ENCODE measurements at places on chromosomes 13 and 19.

DNA sequence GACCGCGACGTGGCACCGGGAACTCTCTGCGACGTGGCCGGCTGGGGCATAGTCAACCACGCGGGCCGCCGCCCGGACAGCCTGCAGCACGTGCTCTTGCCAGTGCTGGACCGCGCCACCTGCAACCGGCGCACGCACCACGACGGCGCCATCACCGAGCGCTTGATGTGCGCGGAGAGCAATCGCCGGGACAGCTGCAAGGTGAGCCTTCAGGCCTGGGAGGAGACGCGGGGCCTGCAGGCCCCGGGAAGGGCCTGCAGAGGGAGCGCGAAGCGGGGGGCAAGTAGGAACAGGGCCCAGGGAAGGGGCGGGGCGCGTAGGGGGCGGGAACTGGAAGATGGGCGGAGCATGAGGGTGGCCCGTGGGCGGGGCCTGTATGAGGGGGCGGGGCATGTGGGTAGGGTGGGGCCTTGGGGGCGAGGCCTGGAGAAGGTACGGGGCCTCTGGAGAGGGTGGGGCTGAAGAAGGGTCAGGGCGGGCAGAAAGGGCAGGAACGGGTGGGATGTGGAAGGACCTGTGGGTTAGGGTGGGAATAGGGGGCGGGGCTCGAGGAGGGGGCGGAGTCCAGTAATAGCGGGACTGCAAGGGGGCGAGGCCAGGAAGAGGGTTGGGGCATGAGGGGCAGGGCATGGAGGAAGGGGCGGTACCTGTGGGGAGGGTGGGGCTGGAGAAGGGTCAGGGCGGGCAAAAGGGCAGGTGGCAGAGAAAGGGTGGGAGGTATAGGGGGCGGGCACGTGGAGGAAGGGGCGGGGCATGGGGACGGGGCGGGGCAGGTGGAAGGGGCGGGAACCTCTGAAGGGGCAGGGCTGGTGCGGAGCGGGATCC, 2.5 kb downstream of the CFD start:
- no peak for DNase-seq

DNA sequence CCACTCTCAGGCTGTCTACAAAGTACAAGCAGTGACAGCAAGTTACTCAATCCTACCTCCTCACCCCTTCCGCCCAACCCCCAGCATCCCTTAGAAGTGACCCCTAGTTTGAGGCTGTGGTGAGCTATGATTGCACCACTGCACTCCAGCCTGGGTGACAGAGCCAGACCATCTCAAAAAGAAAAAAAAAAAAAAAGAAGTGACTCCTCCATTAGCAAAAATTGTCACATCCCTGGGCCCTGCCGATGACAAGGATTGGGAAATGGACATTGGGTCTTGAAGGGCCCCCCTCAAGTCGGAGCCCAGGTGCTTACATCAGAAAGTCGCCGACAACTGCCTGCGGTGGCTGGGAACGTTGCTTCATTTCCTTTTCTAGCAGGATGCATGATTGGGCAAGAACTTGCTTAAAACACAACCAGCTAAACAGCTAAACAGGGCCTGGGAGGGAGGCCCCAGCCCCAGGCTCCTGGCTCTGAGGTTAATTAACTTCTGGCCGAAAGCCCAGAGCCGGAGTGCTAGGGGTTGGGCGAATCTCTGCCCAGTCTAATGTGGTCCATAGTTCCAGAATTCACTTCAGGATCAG, 15.3 kb downstream of the RAB3D start:
- peak; percentile 88 for DNase-seq

DNA sequence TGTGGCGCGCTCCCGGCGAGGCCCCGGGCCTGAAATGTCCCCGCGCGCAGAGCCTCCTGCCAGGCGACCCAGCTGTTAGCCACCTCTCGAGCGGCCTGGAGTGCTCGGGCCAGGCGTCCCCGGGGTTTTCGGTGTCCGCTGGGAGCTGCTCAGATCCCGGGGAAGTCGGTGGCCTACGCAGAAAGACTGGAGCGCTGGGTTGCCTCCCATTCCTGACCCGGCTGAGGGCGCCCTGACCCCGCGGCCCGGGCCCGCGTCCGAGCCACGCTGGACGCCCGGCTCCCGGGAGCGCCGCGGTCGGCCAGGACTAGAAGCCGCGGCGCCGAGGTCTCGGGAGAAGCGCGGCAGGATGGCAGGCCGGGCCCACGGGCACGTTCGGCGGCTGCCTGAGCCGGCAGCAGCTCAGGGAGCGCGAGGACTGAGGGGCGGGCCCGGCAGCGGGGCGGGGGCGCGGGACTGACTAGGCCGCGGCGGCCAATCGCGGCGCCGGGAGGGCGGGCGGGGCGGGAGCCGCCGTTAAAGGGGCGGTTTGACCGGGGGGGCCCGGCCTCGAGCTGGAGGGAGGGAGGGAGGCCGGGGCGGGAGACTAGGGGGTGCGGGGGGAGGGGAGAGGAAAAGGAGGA, 1.3 kb upstream of the ZIC2 start:
- peak; percentile 92 for DNase-seq

- no peak for DNase-seq
Measured at GRCh38 chr13:85816413-85816812, 17.2 kb upstream of the SLITRK6 start.

DNA sequence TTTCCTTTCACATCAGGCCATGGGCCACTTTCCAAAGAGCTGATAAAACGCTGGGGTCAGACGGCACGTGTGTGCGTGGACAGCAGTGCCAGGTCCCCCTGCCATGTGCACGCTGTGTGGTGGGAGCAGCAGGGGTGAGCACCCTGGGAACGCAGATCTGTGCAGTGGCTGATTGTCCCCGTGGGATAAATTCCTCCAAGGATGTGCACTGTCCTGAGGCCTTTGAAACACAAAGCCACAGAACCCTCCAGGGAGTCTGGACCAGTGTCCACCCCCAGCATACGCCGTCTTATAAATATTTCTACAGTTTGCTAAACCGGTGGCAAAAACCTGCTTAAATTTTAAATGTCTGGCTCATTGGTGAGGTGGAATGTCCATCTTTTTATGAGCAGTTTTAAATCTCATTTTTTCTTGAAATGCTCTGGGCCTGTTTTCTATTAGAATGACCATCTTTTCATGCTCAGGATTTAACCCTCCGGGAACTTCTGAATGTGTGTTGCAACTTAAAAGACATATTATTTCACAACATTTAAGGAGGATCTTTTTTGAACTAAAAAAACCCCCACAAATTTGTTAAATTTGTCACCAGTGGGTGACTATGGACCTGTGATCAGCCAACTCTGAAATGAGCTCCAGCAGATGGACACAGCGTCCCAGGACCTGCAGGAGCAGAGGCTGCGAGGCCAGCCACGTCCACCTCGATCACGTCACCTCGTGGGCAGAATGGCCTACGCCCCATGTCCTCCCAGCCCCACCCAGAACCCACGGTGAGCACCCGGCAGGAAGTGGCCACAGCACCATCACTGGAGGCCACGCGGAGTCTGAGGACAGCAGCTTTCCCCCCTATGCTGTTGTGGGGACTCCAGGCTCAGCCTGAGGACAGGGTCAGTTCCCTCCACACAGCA, 68.6 kb downstream of the RASA3 start:
- no peak for DNase-seq

- DNase-seq: no peak
Measured at GRCh38 chr13:72932250-72932649, 126.6 kb upstream of the KLF5 start.

DNA sequence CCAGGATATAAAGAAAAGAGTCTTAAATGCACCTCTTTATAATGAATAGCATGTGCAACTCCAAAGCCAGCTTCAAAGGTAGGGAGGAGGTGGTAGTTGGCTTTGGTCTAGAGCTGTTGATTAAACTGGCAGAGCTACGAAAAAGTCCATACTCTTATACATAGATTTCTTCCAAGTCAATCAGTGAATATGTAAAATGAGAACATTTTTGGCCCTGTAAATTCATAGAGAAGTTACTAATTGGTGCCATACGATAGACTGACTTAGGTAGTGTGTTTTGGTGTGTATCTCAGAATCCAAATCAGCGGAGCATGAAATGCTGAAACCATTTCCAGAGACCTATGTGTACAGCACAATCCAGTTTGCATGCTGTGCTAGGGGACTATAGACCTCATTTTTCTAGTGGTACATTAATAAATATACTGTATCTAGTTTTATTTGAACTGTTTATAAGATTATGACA, 17.1 kb upstream of the DPY19L3 start:
- no peak for DNase-seq

- DNase-seq: no peak
Measured at GRCh38 chr19:50939596-50939995, 13.2 kb downstream of the KLK5 start.

GRCh38 chr13:23903906-23904280, 6.6 kb upstream of the C1QTNF9B start:
- no peak for DNase-seq

- no peak for DNase-seq
Measured at GRCh38 chr13:76703216-76703615, 183.0 kb downstream of the KCTD12 start.

DNA sequence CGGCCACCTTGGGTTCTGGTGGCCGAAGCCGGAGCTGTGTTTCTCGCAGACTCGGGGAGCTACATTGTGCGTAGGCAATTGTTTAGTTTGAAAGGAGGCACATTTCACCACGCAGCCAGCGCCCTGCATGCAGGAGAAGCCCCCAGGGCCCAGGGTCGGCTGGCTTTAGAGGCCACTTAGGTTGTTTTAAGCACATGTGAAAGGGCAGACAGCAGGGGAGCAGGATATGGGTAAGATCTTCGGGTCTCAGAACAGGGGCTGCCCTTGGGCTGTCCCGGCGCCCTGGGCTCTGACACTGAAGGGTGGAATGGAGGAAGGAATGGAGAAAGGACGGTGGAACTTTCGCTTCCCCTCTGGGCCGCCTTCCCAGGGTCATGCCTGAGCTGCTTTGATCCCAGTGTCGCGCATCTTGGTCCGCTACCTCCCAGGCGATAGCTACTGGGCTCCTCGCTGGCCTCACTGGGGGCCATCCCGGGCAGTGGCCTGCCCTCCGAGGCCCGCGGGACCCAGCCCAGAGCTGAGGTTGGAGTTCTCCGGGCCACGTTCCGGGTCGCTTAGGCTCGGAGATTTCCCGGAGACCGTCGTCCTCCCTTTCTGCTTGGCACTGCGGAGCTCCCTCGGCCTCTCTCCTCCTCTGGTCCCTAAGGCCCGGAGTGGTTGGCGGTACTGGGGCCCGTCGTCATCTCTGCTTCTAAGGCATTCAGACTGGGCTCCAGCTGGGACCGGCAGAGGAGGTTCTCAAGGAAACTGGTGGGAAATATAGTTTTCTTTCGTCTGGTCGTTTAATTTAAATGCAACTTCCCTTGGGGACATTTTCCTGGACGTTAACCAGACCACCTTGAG, 4.3 kb upstream of the POU4F1 start:
- no peak for DNase-seq

- no peak for DNase-seq
Measured at GRCh38 chr19:38383743-38384142, 4.1 kb downstream of the GGN start.

DNA sequence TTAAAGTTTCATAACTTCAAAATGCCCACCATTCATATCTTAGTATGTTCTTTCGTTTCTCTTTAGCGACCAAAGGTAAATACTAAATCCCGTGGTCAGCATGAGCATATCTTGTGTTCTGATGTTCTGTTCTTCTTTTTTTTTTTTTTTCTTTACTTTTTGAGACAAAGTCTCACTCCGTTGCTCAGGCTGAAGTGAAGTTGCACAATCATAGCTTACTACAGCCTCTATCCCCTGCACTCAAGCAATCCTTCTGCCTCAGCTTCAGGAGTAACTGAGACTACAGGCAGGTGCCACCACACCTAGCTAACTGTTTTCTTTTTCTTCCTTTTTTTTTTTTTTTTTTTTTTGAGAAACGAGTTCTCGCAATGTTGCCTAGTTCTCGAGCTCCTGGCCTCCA, 60.9 kb upstream of the ATP12A start:
- DNase-seq: no peak

DNA sequence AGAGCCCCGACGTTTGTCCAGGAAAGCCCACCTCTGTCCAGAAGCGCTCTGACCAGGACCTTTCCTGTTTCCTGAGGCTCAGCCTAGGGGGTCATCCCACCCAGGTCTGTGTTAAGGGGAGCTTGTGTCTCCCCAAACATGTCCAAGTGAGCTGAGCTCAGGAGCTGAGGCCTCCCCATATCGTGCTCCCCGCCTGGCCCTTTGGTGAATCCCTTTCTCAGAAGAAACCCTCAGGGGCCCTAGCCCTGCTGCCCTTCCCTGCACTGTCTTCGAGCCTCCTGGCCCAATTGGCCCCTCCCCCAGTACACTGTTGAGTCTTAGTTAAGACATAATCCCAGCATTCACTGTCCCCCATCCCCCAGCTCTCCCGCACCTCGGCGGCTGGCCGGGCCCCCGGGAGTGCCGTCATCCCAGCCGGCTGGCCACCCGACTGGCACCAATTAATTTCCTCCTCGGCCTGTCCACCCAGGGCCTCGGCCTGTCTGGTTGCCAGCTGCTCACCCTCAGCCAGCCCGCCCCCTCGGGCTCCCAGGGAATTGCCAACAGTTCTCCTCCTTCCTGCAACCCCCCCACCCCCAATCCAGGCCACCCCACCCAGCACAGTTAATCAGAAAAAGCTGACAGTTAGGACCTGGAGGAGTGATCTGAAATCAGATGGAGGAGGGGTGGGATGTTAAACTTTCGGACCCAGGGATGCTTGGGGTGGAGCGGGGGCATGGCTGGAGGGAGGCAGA, 13.6 kb downstream of the IER2 start:
- peak; percentile 78 for DNase-seq

GRCh38 chr19:16527971-16528521, 14.2 kb downstream of the CHERP start:
- DNase-seq: no peak

GRCh38 chr19:4693471-4694121, 23.5 kb upstream of the MYDGF start:
- no peak for DNase-seq

- no peak for DNase-seq
Measured at GRCh38 chr19:43406297-43406696, 8.4 kb upstream of the TEX101 start.

GRCh38 chr13:28271056-28271840, 132.9 kb downstream of the PAN3 start:
- no peak for DNase-seq

- no peak for DNase-seq
Measured at GRCh38 chr19:46659151-46660007, 1.6 kb downstream of the DACT3 start.

Data from spinal cord (tissue), 10 donors.